ENCODE measurements at places on chromosomes 6 and 20.

DNA sequence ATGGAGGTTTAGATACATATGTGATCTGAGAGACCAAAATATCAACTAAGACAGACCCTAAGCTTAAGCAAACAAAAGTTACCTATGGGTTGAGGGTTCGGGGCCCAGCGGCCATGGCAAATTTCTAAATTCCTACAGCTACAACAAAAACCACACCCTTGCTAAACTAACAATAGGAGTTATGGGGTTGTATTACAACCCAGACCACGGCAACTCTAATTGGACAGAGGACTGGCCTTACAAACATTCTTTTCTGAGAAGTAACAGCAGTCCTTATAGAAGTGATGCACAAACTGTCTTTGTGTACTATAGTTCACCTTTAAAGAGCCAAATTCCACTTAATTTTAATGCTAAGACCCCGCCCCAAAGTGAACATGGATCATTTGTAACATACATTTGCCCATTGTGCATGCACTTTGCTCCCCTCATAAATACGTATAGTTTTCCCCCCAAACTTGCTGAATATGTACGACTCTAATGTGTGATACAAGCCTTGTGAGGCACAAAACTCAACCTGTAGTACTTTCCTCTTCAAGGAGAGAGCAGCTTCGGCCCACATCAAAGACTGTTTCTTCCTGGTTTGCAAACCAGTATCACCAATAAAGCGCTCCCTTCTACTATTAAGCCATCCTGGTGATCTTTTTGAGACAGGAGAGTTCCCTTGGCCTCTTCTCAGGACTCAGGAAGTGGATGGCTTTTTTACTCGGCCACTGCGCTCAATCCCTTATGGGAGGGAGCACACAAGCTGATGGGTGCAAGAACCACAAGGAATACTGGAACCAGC is 25.6 kb upstream of the MBOAT1 start:
- no peak for DNase-seq

DNA sequence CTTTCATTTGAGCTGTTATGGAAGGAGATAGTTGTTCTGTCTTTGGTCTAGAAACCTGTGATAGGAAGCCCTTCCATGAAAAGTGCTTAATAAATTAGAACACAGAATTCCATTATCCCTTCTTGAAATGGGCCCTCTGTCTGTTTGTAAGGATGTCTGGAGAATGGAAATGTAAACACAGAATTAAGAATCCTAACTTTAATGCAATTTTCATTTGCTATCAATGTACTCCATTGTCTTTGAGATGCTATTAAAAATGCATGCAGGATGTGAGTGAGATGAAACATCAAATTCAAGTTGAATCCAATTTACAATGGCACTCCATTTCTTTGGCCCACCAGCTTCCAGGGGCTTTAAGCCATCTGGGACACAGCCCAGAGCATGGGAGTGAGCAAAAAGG is 13.9 kb upstream of the AARS2 start:
- DNase-seq = no peak

GRCh38 chr6:83756565-83756964 is 47.7 kb upstream of the SNAP91 start:
- DNase-seq = no peak

DNA sequence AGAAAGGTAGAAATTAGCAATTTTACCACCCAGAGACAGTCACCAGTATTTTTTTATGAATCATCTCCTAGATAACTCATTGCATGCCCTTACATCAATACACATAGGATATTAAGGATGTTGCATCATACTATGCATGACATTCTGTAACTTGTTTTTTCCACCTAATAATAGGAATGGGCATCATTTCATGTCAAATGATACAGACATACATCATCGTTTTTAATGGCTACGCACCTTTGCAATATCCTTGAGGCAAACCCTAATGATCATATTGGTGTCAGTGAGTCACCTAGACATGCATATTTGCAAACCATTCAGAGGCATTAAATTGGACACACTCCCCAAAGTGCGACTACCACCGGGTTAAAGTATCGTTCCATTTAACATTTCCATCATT is 309.7 kb upstream of the AGPAT4 start:
- DNase-seq = no peak

DNA sequence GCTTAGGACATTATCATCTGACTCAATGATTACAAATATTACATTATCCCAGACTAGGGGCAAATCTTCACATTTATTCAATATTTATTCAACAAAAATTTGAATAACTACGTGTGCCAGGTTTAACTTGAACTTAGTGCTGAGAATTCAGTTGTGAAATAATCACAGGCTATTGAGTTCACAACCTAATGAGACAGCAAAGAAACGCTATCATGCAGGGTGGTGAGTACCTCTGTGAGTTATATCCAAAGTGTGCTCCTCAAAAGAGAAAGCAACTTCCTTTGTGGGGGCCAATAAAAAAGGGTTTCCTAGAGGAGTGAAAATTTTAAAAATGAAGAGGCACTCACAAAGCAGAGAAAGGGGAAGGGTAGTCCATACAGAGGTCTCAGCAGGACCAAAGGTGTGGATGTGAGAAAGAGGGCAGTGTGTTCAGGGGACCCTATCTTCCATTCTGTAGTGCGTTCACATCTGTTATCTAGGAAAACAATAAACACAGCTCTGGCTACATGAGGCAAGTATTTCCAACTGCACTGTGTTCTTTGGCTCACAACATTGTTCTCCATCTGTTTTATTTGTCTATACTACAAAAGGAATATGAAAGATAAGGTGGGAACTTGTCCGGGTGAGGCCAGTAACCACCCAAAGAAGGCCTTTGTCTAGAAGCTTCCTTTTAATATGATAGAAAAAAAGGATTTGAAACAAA is 155.4 kb upstream of the MARCKS start:
- DNase-seq = no peak

- DNase-seq = no peak
Measured at GRCh38 chr6:20708367-20709124, 174.3 kb downstream of the CDKAL1 start.

GRCh38 chr20:5614506-5614905 is 135.7 kb upstream of the SHLD1 start:
- no peak for DNase-seq

- no peak for DNase-seq
Measured at GRCh38 chr6:16446273-16446672, 207.9 kb downstream of the GMPR start.

- no peak for DNase-seq
Measured at GRCh38 chr20:64158346-64159285, 5.6 kb upstream of the MYT1 start.

GRCh38 chr20:5667705-5668528 is 82.3 kb upstream of the SHLD1 start:
- no peak for DNase-seq

DNA sequence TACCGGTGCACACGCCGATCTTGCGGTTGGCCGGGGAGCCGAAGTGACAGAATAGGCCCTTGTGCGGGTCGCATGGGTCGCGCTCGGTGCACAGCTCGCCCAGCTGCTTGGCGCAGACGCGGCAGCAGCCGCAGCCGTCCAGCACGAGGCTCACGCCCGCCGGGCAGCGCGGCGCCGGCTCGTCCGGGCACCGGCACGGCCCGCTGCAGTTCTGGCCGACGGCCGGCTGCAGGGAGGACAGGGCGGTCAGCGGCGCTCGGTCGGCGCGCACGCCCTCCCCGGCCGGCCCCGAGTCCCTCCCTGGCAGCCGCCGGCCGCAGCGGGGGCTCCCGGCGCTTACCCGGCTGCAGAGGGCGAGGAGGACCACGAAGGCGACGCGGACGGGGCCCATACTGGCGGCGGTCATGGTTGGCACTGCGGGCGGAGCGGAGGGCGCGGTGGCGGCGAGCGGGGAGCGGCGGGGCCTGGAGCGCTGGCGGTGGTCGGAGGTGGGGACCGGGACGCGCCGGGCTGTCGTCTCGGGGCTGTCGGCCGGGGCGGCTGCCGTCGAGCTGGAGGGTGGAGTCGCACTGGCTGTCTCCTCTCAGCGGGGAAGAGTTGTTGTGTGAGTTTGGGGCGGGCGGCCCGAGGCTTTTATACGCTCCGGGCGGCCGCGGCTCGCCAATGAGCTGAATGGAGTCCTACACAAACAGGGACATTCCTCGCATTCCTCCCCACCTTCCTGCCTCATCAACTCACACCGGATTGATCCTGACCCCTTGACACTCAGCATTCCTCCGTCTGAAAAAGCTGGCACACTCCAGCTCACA is at the start of gene CCN2:
Gene CCN2 (minus strand): TSS at position 606 of the 809 bp plus-strand sequence. CDS start 200 bp downstream, at position 406.
- DNase-seq = peak; percentile 3

GRCh38 chr6:150662814-150663213 is 63.1 kb downstream of the PLEKHG1 start:
- no peak for DNase-seq

- no peak for DNase-seq
Measured at GRCh38 chr6:151016107-151016506, 150.6 kb downstream of the MTHFD1L start.

GRCh38 chr6:11851387-11851786 is 72.8 kb upstream of the ADTRP start:
- no peak for DNase-seq

DNA sequence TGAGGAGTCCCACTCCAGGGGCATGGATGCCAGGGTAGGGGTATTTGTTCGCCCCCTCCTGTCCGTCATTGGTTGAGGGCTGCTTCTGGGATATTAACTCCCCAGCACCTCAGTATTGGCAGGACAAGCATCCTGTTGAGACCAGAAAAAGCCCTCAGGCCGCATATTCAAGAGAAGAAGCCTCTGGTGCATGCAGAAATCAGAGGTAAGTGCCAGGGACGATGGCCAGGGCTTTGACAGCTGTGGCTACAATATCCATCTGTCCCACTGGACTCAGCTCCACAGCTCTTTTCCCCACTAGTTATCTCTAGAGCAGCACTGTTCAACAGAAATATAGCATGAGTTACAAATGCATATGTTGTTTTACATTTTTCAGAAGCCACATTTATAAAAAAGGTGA is 651.3 kb downstream of the KIF16B start:
- DNase-seq = no peak

DNA sequence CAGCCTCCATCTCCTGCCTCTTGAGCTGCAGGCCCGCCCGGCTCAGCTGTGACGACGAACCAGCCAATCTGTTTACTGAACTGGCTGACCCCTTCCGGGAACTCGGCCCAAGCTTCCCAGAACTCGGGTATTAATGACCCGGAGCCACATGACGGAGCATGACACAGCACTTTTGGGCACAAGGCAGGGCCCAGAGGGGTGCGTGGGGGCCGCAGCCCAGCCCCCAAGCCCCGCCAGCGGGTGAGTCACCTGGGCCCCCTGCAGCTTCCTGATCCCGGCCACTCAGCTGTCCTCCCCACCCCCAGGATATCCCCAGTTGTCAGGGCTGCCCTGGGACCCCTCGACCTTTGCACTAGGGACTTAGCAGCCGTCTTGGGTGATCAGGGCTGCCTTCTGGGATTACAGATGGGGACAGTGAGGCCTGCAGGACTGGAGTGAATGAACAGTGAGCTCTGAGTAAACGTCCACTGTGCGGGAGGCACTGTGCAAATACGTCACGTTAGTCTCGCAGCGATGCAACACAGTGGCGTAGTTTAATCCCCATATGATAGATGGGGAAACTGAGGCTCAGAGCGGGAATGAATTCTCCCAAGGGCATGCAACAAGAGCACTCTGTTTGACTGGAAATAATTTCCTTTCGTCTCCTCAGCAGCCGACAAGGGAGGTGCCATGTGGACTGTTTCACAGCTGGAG is 102.1 kb downstream of the CEBPB start:
- DNase-seq = peak; percentile 31

GRCh38 chr6:41871691-41872090 is 23.5 kb downstream of the USP49 start:
- no peak for DNase-seq

DNA sequence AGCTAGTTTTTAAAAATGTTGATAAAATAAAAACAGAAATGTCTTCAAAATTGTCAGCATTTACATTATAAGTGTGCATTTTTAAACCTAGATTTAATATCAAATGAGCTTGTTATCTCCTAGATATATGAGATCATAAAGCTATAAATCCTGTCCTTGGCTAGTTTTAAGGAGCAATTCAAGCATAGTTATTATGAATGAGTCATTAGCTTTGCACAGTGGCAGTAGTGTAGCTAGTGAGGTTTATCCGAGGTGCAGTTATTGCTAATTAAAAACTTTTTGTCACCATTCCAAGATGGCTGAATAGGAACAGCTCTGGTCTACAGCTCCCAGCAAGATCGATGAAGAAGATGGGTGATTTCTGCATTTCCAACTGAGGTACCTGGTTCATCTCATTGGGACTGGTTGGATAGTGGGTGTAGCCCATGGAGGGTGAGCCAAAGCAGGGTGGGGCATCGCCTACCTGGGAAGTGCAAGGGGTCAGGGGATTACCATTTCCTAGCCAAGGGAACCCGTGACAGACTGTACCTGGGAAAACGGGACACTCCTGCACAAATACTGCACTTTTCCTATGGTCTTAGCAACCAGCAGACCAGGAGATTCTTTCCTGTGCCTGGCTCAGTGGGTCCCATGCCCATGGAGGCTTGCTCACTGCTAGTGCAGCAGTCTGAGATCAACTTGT is 108.8 kb upstream of the SYNCRIP start:
- no peak for DNase-seq

DNA sequence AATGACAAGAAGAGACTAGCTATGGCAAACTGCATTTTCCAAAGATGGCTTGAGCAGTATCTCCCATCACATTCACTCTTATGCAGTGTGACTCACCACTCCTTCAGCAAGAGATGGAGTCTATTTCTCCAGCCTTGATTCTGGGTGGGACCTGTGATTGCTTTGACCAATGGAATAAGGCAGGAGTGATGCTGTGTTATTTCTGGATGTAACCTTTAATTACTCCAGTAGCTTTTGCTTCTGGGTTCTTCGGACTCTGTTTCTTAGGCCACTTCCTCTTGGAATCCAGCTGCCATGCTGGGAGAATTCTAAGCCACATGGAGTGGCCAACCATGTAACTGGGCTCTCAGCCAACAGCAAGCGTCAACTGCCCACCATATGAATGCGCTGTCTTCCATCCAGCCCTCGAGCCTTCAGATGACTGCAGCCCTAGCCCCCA is 50.7 kb downstream of the TGM2 start:
- no peak for DNase-seq

- DNase-seq = peak; percentile 46
Measured at GRCh38 chr20:33791959-33792597, 19.1 kb upstream of the CHMP4B start.

DNA sequence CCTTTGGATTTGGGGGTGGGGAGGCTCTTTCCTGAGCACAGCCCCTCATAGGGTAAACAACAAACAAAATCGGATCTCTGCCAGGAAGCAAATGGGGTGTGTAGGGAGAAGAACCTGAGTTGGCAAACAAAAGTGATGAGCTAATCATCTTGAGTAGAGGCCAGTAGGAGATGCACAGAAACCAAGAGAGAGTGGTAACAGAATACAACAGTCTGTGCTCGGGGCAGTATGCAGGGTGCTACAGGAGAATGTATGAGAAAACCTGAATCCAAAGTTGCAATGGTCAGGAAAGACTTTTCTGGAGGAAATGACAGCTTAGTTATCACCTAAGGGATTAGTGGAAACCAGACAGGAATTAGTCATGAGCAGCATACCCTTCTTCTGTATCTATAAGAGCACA is 177.8 kb downstream of the CDKAL1 start:
- DNase-seq = no peak

GRCh38 chr6:3825851-3826581 is 23.2 kb upstream of the FAM50B start:
- DNase-seq = no peak

DNA sequence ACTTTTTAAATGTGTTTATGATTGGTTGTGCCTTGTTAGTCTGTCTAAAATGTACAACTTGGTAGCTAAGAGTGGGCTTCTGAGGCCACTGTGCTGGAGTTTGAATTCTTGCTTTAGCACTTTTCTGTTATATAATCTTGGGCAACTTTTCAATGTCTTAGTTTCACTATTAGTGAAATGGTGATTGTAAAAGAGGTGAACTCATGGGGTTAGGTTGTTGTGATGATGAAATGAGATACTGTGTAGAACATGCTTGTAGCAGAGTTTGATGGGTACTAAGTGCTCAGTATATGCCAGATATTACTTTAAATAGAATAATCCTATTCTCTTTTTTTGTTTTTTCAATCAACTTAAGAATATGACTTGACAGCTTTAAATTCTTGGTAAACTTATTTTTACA is 624.7 kb downstream of the CD109 start:
- no peak for DNase-seq
